NK-92 treated with Interleukin-12 subunit alpha and Interleukin-12 subunit beta, amount 100 ng/mL, for 24 hours (cell line): ENCODE measurements at places on chromosomes 3 and 15.

- no peak for DNase-seq
Measured at GRCh38 chr15:101526442-101526841, 36.9 kb upstream of the PCSK6 start.

DNA sequence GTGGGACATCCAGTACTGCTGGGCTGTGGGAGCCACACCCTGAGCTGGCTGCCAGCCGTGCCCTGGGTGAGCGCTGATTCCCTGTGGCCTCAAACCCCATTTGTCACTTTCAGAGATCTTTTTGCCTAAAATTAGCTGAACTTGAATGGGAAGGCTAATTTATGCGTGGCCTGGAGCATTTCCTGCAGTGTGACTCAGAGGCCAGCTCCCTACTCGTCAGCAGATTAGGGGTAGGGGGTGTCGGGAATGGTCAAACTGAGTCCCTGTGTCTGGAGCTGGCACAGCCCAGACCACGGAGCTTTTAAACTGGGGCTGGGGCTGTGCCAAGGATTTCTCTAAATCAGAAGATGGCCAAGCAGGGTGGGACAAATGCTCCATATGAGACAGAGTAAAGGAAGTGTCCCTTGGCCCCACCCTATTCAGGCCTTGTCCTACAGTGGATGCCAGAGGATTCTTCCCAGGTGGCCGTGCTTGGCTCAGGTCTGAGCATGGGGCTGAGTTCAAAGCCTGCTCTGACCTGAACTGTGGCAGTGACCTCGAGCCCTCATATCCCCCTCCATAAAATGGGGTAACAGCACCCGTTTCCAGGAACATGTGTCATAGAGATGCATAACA is 59.7 kb downstream of the ATP2B2 start:
- DNase-seq = no peak

DNA sequence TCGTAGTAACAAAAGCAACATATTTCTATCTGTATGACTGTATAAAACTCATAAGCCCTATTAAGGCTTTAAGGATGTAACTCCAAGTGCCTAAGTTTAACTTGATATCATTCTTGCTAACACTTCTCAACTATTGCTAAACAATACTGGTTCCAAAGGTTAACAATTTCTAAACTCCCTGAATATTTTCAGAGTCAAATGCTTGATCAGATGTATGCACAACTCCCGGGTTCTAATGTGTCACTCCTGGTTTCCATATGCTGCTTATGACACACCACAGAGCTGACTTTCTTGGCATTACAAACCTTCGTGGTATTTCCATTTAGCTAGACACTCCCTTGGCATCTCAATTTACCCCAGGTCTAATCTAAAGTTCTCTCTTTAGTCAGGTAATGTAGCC is 26.3 kb downstream of the DZIP1L start:
- no peak for DNase-seq

- DNase-seq = no peak
Measured at GRCh38 chr3:30638685-30639412, 32.4 kb downstream of the TGFBR2 start.
